ENCODE measurements at places on chromosomes 11 and 22.

DNA sequence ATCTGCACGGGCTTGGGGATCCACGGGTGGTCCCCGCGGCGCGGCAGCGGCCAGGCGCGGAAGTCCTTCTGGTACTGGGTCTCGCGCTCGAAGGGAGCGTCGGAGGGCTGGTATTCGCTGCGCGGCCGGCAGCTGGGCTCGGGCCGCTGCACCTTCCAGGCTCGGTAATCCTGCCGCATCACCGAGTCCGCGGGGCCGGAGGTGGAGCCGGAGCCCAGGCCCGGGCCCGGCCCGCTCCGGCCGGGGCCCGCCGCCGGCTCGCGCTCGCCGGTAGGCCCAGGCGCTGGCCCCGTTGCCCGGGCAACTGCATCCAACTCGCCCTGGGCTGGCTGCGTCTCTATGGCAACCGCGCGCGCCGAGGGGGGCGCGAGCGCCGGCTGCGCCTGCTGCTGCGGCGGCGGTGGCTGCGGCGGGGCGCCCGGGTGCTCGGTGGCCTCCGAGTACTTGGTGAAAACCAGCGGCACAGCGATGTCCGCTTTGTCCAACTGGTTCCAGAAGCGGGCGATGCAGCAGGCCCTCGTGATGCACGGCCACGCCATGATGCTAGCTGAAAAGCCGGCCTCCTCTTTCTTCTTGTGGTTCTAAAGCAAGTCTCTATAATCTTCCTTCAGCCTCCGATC lies 897 bp downstream of the MAP6 start:
- DNase-seq, result no peak

- no peak for DNase-seq
Observed at GRCh38 chr11:1946812-1947484, at the start of gene MRPL23. MRPL23 (plus strand) TSS chr11:1947332; CDS start chr11:1947363, 31 bp downstream.

DNA sequence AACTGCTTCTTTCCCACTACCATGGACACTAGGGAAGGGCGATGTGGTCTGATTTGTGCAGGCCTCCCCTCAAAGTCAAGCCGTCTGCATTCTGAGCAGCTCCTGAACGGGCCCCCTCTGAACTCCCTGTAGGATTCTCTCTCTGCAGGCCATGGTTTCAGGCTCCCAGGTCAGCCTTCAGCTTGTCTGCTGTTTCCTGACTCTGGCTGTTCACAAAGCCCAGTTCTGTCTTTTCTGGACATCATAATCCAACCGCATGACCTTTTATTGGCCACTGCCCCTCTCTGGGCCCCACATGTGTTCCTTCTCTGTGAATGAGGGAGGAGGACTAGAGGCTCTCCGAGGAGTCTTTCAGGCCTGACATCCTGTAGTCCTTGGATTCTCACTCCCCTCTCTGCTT lies 161.0 kb downstream of the FEZ1 start:
- DNase-seq, result no peak

- no peak for DNase-seq
Observed at GRCh38 chr22:38951734-38952133, 5.7 kb upstream of the APOBEC3A start.

- DNase-seq, result peak; percentile 33
Observed at GRCh38 chr11:130389335-130389935, 39.0 kb downstream of the ADAMTS8 start.

- DNase-seq, result no peak
Observed at GRCh38 chr22:33232071-33232470, 173.9 kb upstream of the SYN3 start.

DNA sequence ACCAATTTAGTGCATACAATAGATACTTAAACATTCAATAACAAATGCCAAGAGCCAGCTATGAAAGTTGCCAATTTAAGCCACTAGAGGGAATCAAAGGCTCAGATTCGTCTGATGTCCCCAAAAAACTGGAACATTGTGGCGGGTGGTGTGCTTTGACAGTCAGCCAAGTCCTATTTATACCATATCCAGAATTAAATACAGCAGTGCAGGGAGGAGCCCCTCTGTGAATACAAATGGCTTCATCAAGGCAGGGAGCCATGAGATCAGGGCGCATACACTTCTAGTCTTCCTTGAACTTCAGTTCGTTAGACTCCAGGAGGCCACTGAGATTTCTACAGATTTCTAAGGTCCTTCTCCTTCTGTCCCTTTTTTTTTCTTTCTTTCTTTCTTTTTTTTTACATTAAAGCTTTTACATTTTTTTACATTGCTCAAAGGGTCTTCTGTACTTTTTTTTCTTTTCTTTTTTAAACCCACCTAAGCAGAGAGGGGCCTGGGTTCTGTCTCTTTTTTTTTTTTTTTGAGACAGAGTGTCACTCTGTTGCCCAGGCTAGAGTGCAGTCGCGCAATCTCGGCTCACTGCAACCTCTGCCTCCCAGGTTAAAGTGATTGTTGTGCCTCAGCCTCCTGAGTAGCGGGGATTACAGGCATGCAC lies 41.5 kb upstream of the HSPA8 start:
- DNase-seq, result peak; percentile 22

- DNase-seq, result no peak
Observed at GRCh38 chr22:30175690-30176288, 70.8 kb downstream of the LIF start.

DNA sequence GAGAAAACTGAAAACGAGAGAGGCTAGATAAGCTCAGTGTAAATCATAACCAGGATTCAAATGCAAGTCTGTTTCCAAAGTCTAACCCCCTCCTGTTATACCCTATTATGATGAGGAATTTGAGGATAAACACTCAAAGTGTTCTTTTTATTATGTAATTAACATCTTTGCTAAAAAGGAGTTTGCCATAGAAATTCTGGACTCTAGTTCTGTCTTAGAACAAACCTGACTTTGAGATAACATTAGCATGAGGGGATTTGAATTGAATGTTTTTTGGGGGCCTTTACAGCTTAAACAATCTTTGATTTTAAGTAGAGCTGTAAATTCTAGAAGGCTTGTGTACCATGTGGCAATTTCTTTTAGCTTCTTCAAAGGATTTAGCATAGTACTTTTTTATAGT lies 9.5 kb downstream of the C11orf54 start:
- DNase-seq, result no peak

GRCh38 chr22:31305194-31305593 lies 12.9 kb upstream of the PIK3IP1 start:
- no peak for DNase-seq

- DNase-seq, result peak; percentile 83
Observed at GRCh38 chr22:24578355-24579257, 14.3 kb downstream of the LRRC75B start.

GRCh38 chr11:11227296-11228085 lies 125.6 kb downstream of the CSNK2A3 start:
- DNase-seq, result no peak
